Upper lobe of right lung (tissue), 1 donor: ENCODE measurements at places on chromosomes 11 and 22. TPM values are rescaled to one million over a fixed set of nuclear protein-coding genes. Genes with fewer than 3 reads are reported as not detected.

The HORMAD2 gene
- not detected for total RNA-seq

DNA sequence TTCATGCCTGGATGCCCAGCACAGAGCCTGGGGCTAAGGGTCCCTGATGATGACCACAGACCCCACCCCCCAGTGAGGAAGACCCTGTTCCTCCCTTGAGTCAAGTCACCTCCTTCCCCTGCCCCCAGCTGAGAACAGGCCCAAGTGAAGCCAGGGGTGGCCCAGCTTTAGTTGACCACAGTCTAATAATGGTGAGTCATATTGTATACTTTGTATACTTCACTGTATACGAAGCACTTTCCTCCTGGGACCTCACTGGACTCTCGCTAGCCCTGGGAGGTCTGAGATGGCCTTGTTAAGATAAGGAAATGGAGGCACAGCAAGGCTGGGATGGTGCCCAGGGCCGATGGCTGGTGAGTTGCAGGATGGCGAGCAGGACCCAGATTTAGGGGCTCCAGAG lies 3.7 kb upstream of the FLRT1 start:
- H3K27ac ChIP-seq, result no peak overlapping the region
- no peaks in the 10 kb centered on the region for H3K36me3 ChIP-seq
- peaks cover 36% of the 10 kb centered on the region for H3K27me3 ChIP-seq
- no peak for DNase-seq

DNA sequence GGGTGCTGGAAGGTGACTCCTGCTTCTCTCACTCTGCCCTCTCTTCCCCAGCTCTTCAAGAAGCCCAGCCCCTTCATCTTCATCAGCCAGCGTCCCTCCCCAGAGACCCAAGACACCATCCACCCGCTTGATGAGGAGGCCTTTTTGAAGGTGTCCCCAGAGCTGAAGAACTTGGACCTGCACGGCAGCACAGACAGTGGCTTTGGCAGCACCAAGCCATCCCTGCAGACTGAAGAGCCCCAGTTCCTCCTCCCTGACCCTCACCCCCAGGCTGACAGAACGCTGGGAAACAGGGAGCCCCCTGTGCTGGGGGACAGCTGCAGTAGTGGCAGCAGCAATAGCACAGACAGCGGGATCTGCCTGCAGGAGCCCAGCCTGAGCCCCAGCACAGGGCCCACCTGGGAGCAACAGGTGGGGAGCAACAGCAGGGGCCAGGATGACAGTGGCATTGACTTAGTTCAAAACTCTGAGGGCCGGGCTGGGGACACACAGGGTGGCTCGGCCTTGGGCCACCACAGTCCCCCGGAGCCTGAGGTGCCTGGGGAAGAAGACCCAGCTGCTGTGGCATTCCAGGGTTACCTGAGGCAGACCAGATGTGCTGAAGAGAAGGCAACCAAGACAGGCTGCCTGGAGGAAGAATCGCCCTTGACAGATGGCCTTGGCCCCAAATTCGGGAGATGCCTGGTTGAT lies 12.6 kb downstream of the IL10RA start:
- peaks cover 24% of the 10 kb centered on the region for H3K36me3 ChIP-seq
- H3K4me1 ChIP-seq, result peaks cover 26% of the 10 kb centered on the region
- no peaks in the 10 kb centered on the region for H3K27me3 ChIP-seq
- no peak overlapping the region for H3K4me3 ChIP-seq
- H3K27ac ChIP-seq, result no peak overlapping the region

- no peaks in the 10 kb centered on the region for H3K27me3 ChIP-seq
- DNase-seq, result no peak
- no peak overlapping the region for H3K27ac ChIP-seq
- H3K4me3 ChIP-seq, result no peak overlapping the region
Observed at GRCh38 chr11:103542851-103543250, 433.6 kb downstream of the DYNC2H1 start.

DNA sequence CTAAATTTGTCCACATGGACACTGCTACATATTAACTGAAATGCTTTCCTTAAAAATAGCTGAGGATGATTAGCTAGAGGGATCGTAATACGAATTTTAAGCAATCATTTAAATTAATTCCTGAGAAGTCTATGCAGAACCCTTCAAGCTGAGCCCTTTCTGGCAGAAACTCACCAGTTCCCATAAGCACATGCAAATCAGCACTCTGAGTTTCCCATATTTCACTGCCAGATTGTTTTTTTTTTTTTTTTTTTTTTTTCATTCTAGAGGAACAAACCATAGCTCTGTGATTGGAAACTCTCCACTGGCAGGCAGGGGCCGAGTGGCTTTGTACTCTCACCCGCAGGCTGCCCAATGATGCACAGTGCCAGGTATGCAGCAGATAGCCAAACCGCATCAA lies 145.6 kb downstream of the EFCAB6 start:
- no peaks in the 10 kb centered on the region for H3K36me3 ChIP-seq
- H3K4me3 ChIP-seq, result no peak overlapping the region
- no peaks in the 10 kb centered on the region for H3K4me1 ChIP-seq
- DNase-seq, result no peak
- no peak overlapping the region for H3K27ac ChIP-seq

- no peaks in the 10 kb centered on the region for H3K4me1 ChIP-seq
- DNase-seq, result no peak
- no peaks in the 10 kb centered on the region for H3K36me3 ChIP-seq
- no peaks in the 10 kb centered on the region for H3K27me3 ChIP-seq
Observed at GRCh38 chr11:106520920-106521319, 443.5 kb downstream of the AASDHPPT start.

GRCh38 chr11:79083352-79083751 lies 357.5 kb downstream of the TENM4 start:
- no peaks in the 10 kb centered on the region for H3K36me3 ChIP-seq
- H3K4me3 ChIP-seq, result no peak overlapping the region
- DNase-seq, result no peak
- H3K27me3 ChIP-seq, result no peaks in the 10 kb centered on the region
- no peak overlapping the region for H3K27ac ChIP-seq

The TAGLN gene
- total RNA-seq, result 465 TPM

The KCNQ1 gene
- 52.9 TPM for total RNA-seq

The TANGO2 gene
- total RNA-seq, result 37.8 TPM

The C22orf31 gene
- total RNA-seq, result not detected

DNA sequence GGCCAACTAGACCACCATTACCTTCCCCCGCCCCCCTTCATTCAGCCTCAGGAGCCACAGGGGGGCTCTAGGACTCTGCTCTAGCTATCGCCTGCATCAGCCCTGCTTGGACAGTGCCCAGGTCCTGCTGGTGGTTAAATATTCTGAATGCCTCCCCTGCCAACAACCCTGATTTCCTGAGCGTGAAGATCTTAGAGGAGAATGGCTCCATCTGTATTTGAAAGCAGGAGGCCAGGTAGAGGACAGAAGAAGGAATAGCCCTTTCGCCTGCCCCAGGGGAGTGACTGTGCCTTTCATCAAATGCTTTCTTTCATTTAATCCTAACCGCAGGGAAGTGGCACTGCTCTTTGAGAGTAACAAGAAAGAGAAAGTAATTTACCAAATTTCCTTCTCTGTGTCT lies 69.2 kb downstream of the ISX start:
- no peak overlapping the region for H3K4me3 ChIP-seq
- no peaks in the 10 kb centered on the region for H3K36me3 ChIP-seq

The MMP1 gene
- 19.1 TPM for total RNA-seq

GRCh38 chr11:57410287-57410686 lies 16.6 kb downstream of the SLC43A3 start:
- no peak overlapping the region for H3K27ac ChIP-seq
- no peak for DNase-seq
- peaks cover 84% of the 10 kb centered on the region for H3K36me3 ChIP-seq
- H3K4me1 ChIP-seq, result peaks cover 21% of the 10 kb centered on the region
- no peaks in the 10 kb centered on the region for H3K27me3 ChIP-seq
- no peak overlapping the region for H3K4me3 ChIP-seq

DNA sequence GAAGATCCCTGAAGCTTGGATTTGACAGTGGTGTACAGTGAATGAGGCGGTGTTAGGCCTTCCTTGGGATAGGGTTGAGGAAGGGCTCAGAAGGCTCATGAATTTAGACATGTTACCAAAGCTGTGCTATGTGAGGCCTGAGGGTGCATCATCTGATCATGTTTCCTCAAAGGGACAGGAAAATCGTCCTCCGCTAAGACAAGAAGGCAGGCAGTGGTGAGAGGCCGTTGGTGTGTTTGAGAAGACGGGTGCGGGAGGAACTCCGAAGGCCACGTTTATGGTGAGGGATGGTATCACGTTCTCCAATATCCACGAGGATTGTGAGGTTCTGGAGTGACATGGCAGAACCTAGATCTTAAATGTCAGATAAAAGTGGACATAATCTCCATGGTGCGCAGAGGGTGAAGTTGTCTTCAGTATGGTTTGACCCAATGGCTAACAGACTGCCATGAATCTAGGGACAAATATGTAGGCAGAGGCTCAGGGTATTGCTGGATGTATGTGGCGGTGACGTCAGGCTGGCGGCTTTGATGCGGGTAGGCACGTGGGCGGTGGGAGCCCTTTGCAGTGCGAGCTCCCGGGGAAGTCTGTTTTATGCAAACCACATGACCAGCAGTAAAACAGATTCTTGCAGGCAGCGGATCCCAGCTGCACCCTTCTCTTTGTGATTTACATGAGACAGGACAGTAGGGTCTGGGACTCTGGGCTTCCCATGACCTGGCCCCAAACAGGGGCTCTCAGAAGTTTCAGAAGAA lies 242.3 kb upstream of the B3GAT1 start:
- peak; percentile 33 for DNase-seq
- no peaks in the 10 kb centered on the region for H3K4me1 ChIP-seq
- peaks cover 11% of the 10 kb centered on the region for H3K27me3 ChIP-seq

GRCh38 chr22:22691716-22692701 lies 47.6 kb downstream of the GGTLC2 start:
- no peaks in the 10 kb centered on the region for H3K27me3 ChIP-seq
- H3K27ac ChIP-seq, result no peak overlapping the region
- no peaks in the 10 kb centered on the region for H3K36me3 ChIP-seq
- peaks cover 6% of the 10 kb centered on the region for H3K4me1 ChIP-seq

DNA sequence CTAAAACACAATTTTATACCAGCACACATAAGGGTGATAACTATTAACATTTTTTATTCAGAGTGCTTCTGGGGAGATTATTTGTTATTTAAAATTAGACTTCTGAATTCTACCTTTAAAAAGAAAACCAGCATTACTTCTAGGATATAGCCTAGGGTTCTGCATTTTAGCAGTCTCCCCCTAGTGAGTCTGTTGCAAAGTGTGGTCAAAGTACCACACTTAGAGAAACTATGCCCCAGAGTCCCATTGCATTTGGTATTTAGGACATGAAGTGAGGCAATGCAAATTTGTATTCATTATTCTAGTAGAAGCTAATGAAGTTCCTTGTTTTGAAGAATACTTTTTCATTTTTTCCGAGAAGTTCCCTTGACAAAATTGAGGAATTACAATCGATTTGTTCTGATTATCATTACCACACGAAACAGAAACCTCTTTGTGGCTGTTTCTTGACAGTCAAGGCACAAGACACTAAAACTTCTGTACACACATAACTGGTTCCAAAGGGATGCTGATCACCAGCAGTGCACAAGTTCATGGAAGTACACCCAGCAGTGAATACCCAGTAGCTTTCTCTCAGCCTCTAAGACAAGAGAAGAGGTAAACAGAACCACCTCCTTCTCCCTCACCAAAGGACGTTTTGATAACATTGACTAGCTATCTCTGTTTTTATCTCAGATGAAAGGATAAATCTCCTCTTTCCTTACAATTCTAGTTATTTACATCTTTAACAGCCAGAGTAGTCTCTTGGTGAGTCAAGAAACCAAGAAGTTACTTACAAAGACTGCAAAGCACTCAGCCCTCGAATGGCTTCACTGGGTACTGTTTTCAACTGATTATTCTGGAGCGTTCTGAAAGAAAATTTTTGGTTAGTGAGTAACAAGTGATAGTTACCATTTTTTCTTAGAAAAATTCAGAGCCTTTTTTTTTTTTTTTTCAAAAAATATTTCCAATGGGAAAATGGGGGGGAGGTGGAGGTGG lies 27.6 kb upstream of the CCDC34 start:
- DNase-seq, result no peak
- H3K27ac ChIP-seq, result no peak overlapping the region
- H3K27me3 ChIP-seq, result no peaks in the 10 kb centered on the region
- H3K4me3 ChIP-seq, result no peak overlapping the region
- no peaks in the 10 kb centered on the region for H3K4me1 ChIP-seq

DNA sequence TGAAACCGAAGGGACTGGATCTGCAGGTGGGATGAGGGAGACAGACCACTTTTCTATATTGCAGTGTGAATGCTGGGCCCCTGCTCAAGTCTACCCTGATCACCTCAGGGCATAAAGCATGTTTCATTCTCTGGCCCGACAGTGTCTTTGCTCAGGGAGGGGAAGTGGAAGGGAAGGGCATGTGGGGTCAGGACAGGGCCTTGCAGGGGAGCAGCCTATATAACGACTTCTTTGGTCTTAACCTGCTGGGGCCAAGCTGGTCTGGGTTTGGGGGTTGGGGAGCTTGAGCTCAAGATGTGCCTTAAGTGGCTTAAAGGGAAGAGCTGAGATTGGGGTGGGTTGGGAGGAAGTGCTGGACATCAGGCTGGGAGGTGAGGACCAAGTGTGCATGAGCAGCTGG lies 86.4 kb downstream of the GDPD4 start:
- H3K4me1 ChIP-seq, result no peaks in the 10 kb centered on the region
- no peak for DNase-seq
- no peaks in the 10 kb centered on the region for H3K27me3 ChIP-seq
- H3K4me3 ChIP-seq, result no peak overlapping the region

GRCh38 chr11:112269139-112269538 lies 8.5 kb upstream of the PLET1 start:
- H3K27me3 ChIP-seq, result no peaks in the 10 kb centered on the region
- no peak overlapping the region for H3K27ac ChIP-seq
- no peak overlapping the region for H3K4me3 ChIP-seq
- DNase-seq, result no peak
- H3K4me1 ChIP-seq, result no peaks in the 10 kb centered on the region

The ACR gene
- 4.5 TPM for total RNA-seq

- H3K4me1 ChIP-seq, result peaks cover 14% of the 10 kb centered on the region
- DNase-seq, result peak; percentile 86
- peak within 1 kb of the TSS; percentile 58 for H3K27ac ChIP-seq
- no peaks in the 10 kb centered on the region for H3K36me3 ChIP-seq
- no peaks in the 10 kb centered on the region for H3K27me3 ChIP-seq
- H3K4me3 ChIP-seq, result peak within 1 kb of the TSS; percentile 39
Observed at GRCh38 chr11:64339754-64340408, at the start of gene CCDC88B. Gene CCDC88B, plus strand, starts transcription at chr11:64340204. Its CDS starts 63 bp downstream, at chr11:64340267.

DNA sequence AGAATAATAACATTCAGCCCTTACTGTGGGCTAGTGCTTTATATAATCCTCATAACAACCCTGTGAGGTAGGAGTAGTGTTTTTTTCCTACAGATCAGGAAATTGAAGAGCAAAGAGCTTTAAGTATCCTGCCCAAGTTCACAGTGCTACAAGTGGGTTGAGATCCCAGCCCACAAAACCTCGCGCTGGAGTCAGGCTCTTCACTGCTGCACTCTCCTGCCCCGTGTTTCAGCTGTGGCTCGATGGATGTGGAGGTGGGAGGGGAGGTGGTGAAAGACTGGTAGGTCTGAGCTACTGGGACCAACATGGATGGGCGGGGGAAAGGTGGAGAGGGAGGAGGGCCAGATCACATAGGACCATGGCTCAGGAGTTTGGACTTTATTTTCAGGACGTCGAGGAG lies 6.1 kb downstream of the ZNF408 start:
- H3K4me1 ChIP-seq, result peaks cover 9% of the 10 kb centered on the region
- no peak overlapping the region for H3K27ac ChIP-seq
- no peak overlapping the region for H3K4me3 ChIP-seq
- DNase-seq, result no peak
- no peaks in the 10 kb centered on the region for H3K27me3 ChIP-seq
